ENCODE measurements at places on chromosomes 2 and 18.

DNA sequence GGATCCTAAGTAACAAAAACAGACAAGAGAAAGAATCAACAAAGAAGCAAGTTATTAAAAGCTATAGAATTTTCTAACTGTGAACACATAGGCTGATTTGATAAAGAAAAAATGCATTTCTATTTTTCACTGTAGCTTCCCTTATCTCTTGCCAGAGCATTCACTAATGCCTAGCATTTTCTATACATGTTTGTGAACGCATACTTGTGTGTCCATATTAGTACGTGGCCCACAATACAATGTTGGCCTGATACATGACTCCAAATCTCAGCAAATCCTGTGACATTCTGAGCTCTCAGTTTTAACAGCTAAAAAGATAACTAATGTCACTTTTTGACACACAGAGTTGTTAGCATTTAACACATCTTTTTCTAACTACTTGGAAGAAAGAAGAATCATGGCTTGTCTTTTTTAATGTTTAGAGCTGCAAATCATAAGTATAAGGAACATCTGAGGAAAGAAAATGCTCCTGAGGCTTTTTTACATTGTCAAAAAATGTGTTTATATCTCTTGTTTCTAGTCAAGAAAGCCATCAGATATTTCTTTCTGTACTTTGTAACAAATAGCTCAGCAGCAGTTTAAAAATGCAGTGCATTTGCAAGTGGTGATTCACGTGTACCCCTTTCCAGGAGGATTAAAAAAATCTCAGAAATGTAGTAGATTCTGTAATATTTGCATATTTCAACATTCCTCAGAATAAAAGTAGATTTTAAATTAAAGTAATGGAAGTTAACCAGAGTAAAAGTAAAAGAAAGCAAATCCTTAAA is 1646.8 kb upstream of the TMEFF2 start:
- DNase-seq, result no peak

DNA sequence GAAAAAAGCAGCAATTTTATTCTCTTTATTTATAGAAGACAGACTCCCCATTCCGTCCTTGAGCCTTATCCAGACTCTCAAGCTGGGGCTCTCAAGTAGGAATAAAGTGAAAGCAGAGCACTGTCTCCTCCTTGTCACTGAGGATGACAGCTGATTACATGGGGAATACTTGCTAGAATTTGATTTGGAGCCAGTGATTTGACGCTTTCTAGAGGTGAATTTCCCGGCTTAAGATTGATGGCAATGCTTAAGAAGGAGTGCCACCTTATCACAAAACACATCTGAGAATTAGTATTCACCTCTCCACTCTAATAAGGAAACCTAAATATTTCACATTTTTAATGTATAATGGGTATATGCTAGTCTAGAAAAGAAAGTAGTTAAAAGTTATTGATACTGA is 135.4 kb upstream of the SLC39A10 start:
- no peak for DNase-seq

- no peak for DNase-seq
Observed at GRCh38 chr18:3651266-3651665, 201.3 kb downstream of the TGIF1 start.

- DNase-seq, result no peak
Observed at GRCh38 chr2:16855183-16855582, 189.5 kb upstream of the CYRIA start.

DNA sequence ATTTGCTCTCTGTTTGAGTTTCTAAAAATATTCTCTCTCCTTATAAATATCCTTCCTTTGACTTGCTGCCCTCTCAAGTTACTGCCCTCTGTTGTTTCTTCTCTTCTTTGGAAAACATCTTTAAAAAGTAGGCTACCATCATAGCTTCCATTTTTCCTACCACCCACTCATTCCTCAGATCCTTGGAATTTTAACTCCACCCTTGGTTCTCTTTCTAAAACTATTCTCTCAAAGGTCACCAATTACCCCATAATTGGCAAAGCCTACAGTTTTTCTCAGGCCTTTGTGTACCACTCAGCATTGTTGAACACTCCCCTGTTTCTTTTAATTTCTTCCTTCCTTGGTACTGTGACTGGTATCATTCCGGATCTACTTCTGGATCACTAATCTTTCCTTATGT is 43.0 kb upstream of the ITGAV start:
- DNase-seq, result no peak

- no peak for DNase-seq
Observed at GRCh38 chr2:2567776-2568175, 236.7 kb upstream of the MYT1L start.

DNA sequence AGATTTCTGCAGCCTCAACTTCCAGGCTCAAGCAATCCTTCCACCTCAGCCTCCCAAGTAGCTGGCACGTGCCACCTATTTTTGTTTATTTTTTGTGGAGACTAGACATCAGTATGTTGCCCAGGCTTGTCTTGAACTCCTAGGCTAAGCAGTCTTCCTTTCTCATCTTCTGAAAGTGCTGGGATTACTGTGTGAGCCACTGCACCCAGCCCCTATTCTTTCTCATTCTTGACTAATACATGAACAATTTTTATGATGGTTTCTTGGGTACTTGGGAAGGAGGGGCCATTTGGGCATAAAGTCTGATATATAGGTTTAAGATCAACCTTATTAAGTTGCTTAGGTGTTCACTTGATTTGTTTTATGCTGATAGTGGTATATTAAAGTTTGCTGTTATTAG is 26.2 kb downstream of the EPC2 start:
- no peak for DNase-seq

DNA sequence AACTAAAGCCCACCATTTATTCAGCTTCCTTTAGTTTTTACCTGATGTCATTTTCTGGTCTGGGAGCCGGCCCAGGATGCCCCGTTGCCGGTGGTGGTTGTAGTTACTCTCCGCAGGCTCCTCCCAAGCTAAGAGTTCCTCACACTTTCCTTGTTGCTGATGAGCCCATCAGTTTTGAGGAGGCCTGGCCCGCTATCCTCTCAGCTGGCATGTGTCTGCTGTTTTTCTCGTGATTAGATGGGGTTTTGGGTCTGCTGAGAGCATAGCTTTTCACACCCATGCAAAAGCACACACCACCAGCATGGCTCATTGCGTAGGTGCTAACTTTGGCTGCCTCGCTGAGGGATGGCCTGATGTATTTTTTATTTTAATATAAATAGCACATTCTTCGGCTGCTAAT is 72.1 kb downstream of the PSMG2 start:
- no peak for DNase-seq

- DNase-seq, result no peak
Observed at GRCh38 chr2:223580951-223581350, 21.2 kb downstream of the SCG2 start.

DNA sequence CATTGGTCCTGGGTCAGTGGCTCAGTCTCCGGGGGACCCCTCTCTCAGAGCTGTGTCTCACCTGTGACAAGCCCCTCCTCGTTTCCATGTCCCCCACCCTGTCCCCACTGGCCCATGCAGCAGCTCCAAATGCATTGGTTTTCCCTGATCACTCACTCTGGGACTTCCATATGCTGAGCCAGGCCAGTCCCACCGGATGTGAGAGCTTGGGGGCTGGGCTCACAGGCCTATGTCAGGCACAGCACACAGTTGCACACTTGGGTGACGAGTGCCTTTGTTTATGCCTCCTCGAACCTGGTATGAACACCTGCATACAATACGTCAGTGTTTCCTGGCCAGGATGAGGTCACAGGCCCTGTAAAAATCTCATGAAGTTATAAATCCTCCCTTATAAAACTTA is 232.5 kb downstream of the TFCP2L1 start:
- DNase-seq, result no peak

All from GM12864 (cell line).